Suppressor macrophage treated with lipopolysaccharide for 4 hours (primary cell): ENCODE measurements at places on chromosomes 2 and 18.

- no peak for DNase-seq
Observed at GRCh38 chr2:12417786-12418185, 298.9 kb upstream of the TRIB2 start.

DNA sequence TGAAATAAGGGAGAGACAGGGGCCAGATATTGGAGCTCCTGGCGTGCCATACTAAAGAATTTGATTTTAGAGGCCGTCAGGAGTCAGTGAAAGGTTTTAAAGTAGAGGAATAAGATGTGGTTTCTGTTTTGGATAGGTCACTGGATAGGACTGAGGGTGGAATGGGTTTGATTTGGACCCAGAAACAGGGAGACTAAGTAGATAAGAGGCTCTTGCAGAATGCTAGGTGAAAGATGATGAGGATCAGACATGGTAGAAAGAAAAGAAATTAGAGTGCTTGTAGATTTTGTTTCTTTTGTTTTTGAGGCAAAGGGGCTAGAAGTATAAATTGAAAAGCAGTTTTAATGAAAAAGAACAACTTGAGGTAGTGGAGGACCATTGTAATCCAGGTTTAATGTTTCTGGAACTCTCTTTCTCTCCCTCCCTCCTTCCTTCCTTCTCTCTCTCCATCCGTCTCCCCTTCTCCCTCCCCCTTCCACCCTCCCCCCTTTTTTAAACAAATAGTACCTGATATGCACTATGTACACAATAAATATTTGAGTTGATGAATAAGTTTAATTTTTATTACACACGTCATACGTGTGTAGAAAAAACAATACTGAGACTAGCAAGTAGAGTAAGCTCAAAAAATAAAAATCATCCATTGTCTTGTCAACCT is 1.9 kb downstream of the NDUFV2 start:
- DNase-seq = no peak

- peak; percentile 64 for DNase-seq
Observed at GRCh38 chr2:175580652-175581051, 399.1 kb upstream of the ATP5MC3 start.

DNA sequence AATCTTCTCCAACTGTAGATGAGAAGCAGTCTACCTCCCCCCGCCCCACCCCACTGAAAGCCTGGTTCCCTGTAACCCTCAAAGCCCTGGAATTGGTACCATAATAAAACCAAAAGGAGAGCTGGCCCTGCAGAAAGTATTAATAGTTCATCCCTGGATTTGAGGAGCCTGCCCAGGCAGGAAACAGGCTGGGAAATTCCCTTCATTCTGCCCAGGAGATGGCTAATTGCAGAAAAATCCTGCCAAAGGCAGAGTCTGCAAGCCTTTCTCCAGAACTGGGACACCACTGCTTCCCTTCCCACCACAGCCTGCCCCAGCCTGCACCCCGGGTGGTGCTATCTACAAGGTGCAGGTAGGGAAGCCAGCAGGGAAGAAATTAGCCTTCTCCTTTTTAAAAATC is 16.3 kb downstream of the GKN2 start:
- DNase-seq = no peak

GRCh38 chr2:54103454-54104314 is 11.7 kb upstream of the ACYP2 start:
- no peak for DNase-seq

GRCh38 chr2:179837408-179837807 is 24.0 kb downstream of the ZNF385B start:
- no peak for DNase-seq

GRCh38 chr18:12422936-12423335 is 15.2 kb downstream of the PRELID3A start:
- DNase-seq = no peak

DNA sequence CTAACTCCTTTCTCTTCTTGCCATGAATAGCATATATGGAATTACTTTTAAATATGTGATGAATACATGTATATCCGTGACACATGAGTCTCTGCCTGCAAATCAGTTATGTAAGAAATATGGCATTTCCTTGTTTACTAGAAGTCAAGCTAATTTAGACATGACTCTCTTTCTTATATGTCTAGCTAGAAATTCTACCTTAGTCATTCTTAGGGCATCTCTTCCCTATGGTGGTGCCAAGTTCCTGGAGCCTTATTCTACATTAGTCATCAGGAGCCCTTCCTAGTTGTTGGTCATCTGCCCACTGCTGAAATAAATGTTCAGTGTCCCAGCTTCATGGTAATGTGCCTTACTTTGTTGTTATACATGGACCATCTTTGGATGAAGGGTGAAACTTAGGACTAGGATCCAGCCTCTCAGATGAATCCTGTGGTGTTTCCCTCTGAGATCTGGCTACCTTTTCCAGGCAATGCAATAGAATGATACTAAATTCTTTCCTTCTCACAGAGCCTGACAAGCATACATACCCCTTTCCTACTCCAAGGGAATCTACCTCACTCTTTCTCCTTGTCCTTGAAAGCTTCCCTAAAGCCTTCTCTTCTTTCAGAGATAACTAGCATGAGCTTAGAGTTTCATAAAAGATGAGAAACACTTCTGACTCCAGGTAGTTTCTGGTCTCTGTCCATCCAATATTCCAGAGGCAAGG is 415.3 kb upstream of the VWC2L start:
- no peak for DNase-seq

- DNase-seq = no peak
Observed at GRCh38 chr18:63832470-63832869, 55.0 kb upstream of the SERPINB2 start.

DNA sequence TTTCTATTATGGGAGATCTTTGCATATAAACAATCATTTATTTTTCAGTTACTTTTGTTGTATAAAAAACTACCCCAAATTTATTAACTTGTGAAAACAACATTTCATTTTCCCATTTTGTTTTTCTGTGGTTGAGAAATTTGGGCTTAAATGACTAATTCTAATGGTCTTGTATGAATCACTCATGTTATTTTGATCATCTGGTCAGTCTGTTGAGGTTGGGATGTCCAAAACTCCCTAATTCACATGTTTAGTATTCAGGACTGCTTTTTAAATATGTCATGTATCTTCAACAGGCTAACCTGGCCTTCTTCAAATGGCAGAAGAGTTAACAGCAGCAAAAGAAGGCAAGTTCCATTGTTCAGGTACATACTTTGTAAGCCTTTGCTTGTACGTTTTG is 788.1 kb downstream of the TRIB2 start:
- DNase-seq = no peak

GRCh38 chr2:230600285-230600684 is 112.4 kb upstream of the CAB39 start:
- no peak for DNase-seq

DNA sequence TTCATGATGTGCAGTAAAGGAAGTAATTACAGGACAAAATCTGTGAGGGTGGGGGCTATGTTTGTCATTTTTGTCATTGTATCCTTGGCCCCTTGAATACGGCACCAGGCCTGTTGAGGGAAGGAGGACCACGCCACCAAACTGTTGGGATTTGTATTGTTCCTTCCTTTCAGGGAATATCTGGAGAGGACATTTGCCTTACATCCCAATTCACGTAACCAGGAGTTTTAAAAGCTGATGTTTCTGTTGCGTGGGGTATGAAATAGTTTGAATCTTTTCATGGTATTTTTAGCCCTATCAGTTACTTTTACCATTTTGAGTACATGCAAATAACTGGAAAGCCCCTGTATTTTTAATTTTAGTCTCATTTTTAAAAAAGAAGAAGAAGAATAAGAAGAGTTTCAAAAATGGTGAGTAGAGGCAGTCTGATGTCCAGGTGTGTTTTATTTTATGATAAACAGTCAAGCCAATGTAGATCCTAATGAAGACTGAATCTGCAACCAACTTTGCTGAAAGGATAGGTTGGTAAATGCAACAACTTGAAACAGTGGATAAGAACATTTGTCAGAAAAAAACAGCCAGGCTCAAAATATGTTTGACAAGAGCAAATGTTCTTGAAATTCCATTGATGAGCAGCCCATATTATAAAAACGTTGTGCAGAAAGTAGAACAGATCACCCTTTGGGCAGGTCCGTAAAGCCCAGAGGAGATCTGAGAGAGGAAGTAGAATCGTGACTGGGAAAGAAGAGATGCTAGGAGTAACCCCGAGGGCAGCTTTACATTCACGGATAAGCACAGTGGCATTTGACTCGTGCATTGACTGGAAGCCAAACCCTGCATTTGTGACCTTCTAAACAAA is 54.5 kb downstream of the RASGRP3 start:
- no peak for DNase-seq

DNA sequence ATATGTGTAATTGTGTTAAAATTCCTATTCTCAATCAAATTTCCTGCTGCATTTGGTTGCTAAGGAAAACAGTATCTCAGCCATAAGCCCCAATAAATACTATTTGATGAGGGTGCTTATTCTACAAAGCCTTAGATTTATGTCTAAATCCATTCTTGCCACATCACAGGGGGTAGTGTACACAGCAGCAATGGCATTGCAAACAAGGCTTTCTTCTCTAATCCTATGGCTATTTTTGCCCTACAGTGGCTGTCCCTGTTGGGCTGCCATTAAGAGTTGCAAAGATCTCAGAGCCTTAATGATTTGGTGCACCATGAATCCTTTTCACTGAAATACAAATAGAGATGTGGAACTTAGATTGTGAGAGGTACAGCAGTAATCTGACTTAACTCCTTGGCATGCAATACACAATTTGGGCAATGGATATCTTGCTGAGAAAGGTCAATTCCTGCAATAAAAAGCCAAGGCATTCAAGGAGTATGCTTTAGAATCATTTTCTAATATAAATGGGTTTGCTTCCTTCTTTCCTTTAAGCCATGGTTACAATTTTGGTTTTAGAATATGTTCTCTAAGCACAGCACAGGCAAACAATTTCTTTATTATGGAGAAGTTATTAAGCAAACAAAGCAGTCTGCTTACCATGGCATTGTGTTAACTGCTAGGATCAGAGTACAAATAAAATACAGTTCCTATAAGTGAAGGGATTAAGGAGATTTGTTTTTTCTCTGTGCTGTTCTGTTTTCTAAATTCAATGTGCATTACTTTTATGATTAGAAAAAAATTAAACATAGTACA is 69.8 kb upstream of the CD302 start:
- DNase-seq = no peak

- DNase-seq = no peak
Observed at GRCh38 chr2:46504685-46505471, 25.5 kb downstream of the TMEM247 start.

GRCh38 chr2:5727235-5727634 is 35.1 kb downstream of the SOX11 start:
- no peak for DNase-seq

DNA sequence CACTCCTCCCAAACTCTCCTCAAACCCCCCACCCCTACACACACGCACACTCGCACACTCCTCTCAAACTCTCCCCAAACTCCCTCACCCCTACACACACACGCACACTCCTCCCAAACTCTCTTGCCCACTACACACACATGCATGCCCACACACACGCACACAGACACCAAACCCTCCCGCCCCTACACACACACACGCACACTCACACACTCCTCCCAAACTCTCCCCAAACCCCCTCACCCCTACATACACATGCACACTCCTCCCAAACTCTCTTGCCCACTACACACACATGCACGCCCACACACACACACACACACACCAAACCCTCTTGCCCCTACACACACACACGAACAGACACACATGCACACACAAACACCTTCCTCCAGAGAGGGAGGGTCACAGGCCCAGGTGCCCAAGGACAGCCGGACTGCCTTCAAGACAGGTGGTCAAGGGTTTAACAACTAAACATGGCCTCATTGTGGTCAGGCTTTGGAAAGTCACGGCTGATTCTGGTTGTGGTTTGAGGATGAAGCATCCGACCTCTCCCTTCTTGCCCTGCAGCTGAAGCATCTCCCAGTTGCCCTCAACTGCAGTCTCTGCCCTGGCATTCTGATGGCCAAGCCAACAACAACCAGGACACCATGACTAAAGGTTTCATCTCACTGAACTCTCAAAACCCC is 72.3 kb upstream of the SNTG2 start:
- no peak for DNase-seq

DNA sequence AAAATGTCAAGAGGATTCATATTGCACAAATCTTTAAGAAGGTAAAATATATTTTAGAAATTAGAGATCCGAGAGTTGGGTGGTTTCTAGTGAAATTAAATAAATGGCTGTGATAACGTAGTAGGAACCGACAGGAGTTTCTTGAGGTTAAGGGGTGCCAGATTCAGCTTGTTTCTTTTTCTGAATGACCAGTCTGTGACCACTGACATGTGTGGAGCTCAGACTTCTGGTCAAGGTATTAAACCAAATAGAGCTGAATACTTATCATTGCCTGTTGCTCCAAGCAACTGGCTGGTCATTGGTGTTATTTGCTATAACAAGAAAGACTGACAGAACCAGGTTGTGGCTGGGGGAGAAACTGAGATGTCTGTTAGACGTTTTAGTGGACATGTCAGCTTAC is 408.2 kb upstream of the HS6ST1 start:
- no peak for DNase-seq

- no peak for DNase-seq
Observed at GRCh38 chr2:128313091-128313836, 5.4 kb downstream of the HS6ST1 start.

DNA sequence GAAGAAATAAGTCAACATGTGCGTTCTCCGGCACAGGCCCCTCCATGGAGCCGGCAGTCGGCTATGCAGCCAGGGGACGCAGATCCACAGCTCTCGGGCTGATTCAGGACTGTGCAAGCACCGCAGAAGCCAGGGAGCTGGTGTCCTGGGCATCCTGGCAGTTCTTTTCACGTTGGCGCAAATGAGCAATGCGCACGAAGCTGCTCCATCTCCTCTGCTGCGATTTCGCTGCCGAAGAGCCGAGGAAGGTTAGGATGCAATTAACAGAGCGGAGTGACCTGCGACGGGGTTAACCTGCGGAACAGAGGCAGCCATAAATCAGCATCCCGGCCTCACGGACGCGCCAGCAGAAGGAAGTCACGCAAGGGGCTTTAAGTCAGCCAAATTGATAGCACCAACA is 107.1 kb upstream of the POU3F3 start:
- no peak for DNase-seq

DNA sequence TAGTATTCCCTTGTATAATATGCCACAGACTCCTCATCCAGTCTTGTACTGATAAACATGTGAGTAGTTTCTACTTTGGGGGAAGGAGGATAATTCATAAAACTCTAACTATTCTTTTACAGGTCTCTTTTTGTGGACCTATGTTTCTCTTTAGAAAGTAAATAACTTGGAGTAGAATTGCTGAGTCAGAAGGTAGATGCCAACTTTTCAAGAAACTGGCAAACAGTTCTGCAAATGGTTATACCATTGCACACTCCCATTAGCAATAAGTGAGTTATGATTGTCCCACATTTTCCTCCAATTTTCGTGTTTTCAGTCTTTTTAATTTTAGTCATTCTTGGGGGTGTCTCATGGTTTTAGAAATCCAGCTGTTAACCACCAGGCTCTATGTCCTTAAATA is 477.2 kb upstream of the LRRTM4 start:
- DNase-seq = no peak
